ENCODE measurements at places on chromosomes 13 and 19.

DNA sequence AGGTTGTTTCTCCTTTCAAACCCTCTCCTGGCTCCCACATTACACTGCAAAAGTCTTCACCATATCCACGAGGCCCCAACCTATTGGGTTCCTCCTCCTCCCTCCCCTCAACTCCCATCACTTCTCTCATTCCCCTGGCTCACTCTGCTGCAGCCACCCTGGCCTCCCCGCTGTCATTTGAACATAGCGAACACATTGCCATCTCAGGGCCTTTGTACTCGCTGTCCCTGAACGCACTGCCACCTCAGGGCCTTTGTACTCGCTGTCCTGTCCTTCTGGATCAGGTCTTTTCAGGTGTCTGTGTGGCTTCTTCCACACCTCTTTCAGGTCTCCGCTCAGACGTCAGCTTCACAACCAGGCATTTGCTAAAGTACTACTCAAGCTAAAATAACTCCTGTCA lies 1.7 kb downstream of the CCDC61 start:
- DNase-seq, result no peak

- DNase-seq, result no peak
Measured at GRCh38 chr19:50896591-50897190, 14.5 kb downstream of the KLK4 start.

GRCh38 chr13:94120878-94121277 lies 358.6 kb downstream of the DCT start:
- DNase-seq, result no peak

- no peak for DNase-seq
Measured at GRCh38 chr19:41309180-41310032, 566 bp upstream of the CCDC97 start.

- no peak for DNase-seq
Measured at GRCh38 chr19:30159636-30160035, 212.5 kb upstream of the ZNF536 start.

DNA sequence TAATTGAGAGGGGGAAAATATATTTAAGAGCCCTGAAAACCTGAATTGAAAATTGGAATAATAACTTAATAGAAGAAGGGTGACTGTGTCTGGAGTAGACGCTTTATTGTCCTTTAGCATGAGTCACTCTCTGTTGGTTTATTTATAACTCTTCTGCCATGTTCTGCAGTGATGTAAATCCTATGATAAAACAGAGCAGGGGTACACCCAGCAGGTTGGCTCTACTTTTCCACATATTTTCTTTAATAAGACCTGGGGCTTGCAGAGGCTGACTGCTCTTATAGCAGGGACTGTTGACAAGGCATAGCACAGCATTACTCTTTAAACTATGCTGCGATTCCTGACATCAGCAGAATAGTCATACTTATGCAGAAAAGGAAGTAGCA lies 389.9 kb upstream of the PCDH9 start:
- no peak for DNase-seq

GRCh38 chr19:13748169-13748828 lies 16.0 kb upstream of the MRI1 start:
- DNase-seq, result no peak

DNA sequence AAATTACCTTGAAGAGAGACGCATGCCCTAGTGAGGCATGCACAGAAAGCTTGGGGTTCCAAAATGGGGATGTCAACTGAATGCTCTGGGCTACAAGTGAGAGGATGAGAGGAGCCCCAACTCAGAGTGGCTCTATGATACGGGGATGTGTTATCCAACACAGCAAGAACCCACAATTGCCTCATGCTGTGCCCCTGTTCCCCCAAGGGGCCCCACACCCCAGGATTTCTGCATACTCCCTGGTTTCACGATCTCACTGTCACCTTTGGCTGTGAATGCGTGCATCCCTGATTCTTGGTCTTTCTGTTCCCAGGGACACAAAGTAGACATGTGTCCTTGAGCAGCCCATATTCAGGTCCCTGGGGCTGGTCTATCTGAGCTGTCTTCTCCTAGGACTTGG lies 29.3 kb downstream of the WDR88 start:
- no peak for DNase-seq

GRCh38 chr13:98508280-98508679 lies 68.6 kb downstream of the STK24 start:
- no peak for DNase-seq

GRCh38 chr19:53076984-53077383 lies 26.2 kb downstream of the ZNF160 start:
- peak; percentile 73 for DNase-seq

DNA sequence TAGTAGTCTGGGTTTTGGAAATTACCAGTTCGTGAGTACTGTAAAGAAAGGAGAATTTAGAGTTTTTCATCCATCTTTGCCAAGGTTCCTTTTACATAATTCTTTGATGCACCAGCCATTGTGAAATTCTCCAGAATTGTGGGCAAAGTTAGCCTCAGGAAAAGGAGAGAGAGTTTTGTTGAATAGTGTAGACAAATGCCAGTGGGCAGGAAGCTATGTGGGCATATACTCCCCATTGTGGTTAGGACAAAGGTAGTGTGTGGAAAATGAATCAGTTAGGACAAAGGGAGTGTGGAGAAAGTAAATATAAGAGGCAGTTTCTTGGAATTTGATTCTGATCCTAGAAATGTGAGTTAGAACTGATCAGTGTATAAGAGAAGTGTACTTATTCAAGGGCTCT lies 67.9 kb downstream of the PCCA start:
- no peak for DNase-seq

DNA sequence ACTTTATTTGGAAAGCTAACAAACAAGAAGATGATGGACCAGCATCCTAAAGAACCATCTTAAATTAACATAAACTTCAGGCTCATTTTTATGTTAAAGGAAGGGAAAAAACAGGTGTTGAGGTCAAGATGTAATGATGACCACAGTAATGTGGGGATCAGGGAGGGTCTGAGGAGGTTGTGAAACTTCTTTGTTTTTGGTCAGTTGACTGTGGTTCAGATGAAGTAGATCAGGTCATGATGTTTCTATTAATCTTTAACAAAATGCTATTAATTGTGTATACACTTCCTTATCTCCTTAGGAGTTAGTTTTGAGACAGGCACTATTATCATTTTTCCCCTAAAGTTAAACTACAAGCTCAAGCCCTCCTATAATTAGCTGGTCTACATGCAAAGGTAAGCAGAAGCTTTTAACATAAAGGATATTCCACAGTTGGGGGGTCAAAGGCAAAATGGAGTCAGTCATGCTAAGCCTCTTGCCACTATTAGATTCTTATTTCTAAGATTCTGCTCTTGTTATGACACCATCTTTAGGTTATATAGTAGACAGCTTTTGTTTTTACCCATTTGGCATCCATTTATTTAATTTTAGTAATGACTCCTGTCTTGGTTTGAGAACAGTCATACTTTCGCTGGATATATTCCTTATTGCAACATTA lies 800.1 kb upstream of the PCDH9 start:
- no peak for DNase-seq

GRCh38 chr13:114199954-114200353 lies 20.9 kb downstream of the CFAP97D2 start:
- DNase-seq, result no peak

GRCh38 chr19:29107831-29108230 lies 105.1 kb downstream of the UQCRFS1 start:
- DNase-seq, result no peak

DNA sequence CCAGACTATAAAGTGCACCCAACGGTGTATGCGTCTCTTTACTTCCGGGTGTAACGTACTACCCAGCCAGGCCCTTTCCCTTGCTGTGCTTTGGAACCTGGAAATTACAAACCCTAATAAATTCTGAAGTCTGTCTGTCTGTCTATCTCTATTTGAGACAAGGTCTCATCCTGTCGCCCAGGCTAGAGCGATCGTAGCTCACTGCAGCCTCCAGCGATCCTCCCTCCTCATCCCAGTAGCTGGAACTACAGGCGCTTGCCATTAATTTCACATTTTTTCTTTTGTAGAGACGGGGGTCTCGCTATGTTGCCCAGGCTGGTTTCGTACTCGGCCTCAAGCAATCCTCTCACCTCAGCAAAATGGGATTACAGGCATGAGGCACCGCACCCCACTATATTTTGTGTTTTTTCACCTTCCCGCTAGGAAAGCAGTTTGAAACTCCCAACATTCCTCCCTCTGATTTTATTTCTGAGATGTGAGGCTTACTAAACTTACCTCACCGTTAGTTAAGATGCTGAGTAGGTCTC lies 469 bp upstream of the RNF6 start:
- no peak for DNase-seq

GRCh38 chr19:7328647-7329046 lies 20.1 kb upstream of the ARHGEF18 start:
- no peak for DNase-seq

DNA sequence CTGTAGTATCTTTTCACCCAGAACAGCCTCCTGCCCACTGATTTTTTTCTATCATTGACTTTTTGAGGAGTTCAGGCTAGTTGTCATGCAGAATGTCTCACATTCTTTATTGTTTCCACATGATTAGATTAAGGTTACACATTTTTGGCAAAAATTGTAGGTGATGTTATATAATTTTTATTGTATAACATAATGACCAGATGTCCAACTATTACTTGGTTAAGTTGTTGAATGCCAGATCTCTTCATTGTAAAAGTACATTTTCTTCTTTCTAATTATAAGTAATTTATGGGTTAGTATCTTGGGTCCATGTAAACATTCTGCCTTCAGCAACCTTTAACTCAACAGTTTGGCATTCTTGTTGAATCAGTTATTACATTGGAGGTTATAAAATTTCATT lies 138.4 kb downstream of the POSTN start:
- DNase-seq, result no peak

DNA sequence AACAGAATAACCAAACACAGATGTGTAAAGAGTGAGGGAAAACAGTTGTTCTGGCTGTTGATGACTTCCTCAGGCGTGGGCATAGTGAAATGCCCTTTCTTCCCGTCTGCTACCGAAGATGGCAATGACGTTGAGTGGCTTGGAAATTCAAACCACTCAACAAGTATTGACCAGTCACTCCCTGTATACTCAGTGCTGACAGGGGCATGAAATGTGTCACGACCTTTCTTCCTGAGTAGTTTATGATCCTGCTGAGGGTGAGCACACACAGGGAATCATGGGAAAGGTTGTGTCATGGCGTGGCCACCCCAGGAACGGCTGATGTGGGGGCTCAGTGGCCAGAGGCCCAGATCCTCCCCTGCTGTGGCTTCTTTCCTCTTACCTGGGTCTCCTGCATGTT lies 87.8 kb upstream of the C1QTNF9B start:
- no peak for DNase-seq

DNA sequence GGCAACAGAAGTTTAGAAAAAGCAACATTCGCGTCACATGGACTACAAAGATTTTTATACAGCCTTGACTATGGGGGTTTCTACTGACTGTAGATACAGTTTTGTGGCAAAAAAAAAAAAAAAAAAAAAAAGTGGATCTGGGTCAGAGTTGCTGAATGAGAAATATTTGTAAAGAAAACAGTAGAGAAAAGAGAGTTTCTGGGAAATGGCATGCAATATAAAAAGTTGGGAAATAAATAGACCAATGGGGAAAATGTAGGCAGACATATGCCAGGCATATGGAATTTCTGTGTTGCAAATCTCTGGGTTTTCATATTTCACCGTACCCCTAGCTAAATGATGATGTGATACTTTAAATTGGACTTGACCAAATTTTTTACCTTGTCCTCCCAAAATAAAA lies 315.3 kb downstream of the EFNB2 start:
- no peak for DNase-seq

GRCh38 chr13:26460648-26461047 lies 96.8 kb upstream of the WASF3 start:
- DNase-seq, result peak; percentile 88

DNA sequence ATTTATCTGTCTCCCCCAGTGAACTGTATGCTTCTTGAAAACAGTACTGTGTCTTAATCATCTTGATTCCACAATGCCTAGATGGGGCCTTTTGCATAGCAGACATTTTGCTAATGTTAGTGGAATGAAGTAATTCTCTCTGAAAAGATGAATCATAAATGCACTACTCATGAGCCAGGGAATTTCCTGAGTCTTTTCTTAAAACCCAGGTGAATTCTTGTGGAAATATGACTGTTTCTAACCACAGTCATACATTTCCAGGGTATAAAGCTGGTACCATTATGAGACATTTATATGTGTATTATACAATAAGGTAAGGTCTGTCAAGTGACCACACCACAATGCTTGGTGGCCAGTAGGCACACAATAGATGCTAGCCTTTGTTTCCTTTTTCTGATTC lies 5.5 kb upstream of the KCTD4 start:
- no peak for DNase-seq

DNA sequence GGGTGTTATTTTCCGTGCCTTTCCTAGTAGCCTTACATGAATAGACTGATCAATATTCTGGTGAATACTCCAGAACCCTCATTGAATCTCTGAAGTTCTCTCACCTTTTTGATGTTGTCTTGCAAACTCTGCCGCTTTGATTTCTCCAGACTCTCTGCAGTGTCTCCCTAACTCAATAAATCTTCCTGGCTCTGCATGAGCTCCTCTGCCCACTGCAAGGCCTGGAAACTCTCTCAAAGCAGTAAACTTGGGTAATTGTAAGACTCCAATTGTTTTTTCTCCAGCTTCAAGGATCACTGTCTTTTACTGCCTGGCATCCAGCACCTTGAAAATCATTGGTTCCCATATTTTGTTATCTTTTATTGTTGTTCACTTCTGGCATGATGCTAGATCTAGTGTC lies 198.4 kb downstream of the GPC5 start:
- DNase-seq, result no peak

GRCh38 chr13:102328909-102329308 lies 72.9 kb downstream of the FGF14 start:
- no peak for DNase-seq

DNA sequence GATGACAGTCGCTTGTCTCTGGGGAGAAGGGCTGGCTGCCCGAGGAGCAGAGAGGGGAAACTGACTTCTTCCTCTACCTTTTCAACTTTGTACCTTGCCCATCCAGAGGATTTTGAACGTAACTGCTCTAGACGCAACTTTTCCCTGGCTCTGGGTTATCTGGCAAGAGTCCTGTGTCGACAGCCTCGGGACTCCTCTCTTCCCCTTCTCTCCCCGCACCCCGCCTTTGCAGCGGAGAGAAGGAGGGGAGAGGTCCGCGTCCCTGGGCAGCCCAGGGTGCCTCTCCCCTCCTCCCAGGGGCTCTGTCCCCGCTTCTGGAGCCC lies 574 bp downstream of the SH3GL1 start:
- DNase-seq, result no peak

DNA sequence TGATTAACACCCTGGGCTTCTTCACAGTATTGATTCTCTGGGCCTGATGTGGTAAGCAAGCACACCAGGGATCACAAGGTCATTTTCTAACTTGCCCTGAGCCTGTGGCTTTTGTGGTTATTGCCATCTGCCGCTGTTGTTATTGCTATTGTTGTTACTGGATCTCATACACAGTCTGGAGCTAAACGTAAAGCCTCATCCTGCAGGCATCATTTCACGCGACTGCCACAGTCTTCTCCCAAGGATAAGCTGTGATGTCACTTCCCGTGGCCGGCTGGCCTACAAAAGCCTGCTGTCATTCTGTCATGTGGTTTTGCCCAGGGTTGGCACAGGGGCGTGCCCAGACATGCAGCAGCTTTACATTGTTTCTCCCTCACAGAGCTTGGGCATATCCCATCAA lies 154.0 kb upstream of the GPR12 start:
- no peak for DNase-seq

- DNase-seq, result peak; percentile 3
Measured at GRCh38 chr19:16614941-16615340, 13.1 kb downstream of the MED26 start.

GRCh38 chr13:27826379-27827353 lies 34.4 kb downstream of the GSX1 start:
- peak; percentile 84 for DNase-seq

Data from left ventricle myocardium superior (tissue), 1 donor.